Heart right ventricle (tissue), 16 donors: ENCODE measurements at places on chromosomes 11 and 22. TPM values are rescaled to one million over a fixed set of nuclear protein-coding genes. Genes with fewer than 3 reads are reported as not detected.
A peak's percentile ranks its signal among the peaks of the same experiment; 100 is the strongest.

The KRTAP5-7 gene
- not detected for total RNA-seq

The GDPD4 gene
- total RNA-seq, result not detected

DNA sequence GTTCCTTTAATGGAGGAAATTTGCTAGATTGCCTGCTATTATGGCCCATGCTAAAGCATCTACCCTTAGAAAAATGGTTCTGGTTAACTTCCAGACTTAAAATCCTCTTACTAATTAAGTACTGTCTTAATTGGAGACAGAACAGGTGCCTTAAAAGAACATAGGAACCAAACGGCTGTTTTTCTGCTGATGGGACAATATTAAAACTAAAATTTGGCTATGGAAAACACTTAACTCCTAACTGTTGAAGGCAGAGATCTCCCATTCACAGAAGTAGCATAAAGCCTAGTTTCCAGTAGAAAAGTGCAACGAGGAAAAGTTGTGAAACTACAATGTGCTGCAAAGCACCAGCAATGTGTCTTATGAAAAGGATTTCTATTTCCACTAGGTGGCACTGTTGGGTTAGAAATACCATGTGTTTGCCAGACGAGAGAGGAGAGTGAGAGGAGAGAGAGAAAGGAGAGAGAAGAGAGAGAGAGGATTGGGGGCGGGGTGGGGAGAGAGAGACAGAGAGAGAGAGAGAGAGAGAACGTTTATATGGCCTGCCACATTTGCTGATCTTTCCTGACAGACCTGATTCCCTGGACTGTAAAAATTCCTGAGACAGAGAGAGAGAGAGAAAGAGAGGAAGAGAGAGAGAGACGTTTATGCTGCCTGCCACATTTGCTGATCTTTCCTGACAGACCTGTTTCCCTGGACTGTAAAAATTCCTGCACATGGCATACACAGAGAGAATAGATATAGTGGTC, 51.5 kb downstream of the FAM181B start:
- H3K27me3 ChIP-seq, result no peaks in the 10 kb centered on the region
- DNase-seq, result no peak
- H3K4me1 ChIP-seq, result no peaks in the 10 kb centered on the region
- H3K27ac ChIP-seq, result no peak overlapping the region
- H3K4me3 ChIP-seq, result no peak overlapping the region

DNA sequence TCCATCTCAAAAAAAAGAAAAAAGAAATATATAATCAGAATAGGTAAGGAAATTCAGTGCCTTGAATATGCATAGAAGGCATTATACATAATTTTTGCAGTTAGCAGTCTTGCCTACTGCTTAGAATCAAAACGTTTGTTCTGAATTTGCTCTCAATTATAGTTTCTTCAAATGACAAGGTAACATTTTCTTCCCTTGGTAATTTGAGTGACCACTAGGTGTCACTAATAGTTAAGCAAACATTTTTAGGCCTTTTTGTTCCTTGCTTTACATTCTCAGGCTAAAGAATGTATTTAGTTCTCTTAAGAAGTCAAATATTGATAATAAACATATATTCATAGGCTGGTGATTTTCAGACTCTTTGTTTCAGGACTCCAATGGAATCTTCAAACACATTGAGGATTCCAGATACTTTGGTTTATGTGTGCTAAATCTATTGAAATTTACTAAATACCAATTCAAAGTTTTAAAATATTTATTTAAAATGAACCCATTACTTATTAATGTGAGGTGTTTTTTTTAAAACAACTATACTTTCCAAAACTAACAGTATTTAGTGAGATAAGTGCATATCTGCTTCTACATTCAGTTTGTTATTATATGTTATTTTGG, 55.0 kb upstream of the DEPDC7 start:
- peaks cover 7% of the 10 kb centered on the region for H3K36me3 ChIP-seq
- H3K27ac ChIP-seq, result no peak overlapping the region
- no peak overlapping the region for H3K4me3 ChIP-seq

The MYH9 gene
- 181 TPM for total RNA-seq

The RIN1 gene
- total RNA-seq, result 1.7 TPM

GRCh38 chr22:21921729-21922128, 30.9 kb downstream of the PPM1F start:
- no peak overlapping the region for H3K27ac ChIP-seq
- no peaks in the 10 kb centered on the region for H3K27me3 ChIP-seq
- DNase-seq, result no peak
- H3K36me3 ChIP-seq, result peaks cover 23% of the 10 kb centered on the region
- no peak overlapping the region for H3K4me3 ChIP-seq

DNA sequence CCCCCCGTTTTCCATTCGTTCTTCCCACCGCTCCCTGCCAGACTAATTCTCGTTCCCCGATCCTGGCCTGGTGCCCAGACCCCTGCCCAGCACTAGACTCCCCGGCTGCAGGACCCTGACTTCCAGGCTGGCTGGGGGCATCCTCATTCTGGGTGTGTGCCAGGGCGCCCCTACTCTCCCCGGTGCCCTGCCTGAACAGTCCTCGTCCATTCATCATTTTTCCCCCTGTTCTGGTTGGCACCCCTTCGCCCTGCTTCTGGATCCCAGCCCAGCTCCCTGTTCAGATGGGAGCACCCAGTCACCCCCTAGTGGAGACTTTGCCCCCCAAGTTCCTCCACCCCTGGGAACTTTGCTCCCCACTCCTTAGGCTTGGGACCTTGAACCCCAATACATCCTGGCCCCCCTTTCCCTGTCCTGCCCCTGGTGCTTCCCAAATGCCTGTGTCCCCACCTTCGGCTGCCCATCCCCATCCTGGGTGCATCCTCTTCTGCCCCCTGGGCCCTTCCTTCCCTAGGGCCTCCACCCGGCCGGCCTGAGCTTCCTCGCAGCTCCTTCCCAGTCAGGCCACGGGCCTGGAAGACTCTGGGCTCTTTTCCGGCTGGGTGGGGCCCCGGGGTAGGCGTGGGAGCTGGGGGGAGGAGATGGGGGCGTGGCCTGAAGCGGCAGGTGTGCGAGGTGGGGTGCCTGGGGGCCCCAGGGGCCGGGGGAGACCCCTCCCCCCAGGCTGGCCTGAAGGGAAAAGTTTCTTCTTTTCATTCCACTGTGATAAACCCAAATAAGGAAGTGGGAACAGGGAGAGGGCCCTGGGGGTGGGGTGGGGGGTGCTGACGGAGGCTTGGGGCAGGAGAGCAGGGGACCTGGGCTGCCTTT, 908 bp downstream of the PLCB3 start:
- H3K27me3 ChIP-seq, result no peaks in the 10 kb centered on the region
- no peaks in the 10 kb centered on the region for H3K36me3 ChIP-seq
- peak overlapping the region; percentile 88 for H3K4me3 ChIP-seq
- DNase-seq, result peak; percentile 60

The ZNF214 gene
- 1.4 TPM for total RNA-seq

DNA sequence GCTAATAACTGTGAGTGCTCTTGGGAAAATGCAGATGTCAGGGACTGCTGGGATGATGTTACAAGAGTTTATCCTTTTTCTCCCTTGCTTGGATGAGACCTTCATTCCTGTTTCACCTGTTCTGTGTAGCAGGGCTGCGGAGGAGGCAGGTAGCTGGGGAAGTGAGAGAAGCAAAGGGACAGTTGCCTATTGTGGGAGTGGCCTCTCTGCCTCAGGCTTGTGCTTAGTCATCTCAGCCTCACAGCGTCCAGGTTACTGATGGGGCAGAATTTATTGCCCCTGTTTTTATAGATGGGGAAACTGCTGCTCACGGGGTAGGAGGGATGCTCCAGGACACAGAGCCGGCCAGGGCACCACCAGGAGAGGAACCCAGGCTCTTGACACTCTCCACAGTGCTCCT, 1.7 kb downstream of the STX3 start:
- no peaks in the 10 kb centered on the region for H3K27me3 ChIP-seq
- H3K4me1 ChIP-seq, result peaks cover 37% of the 10 kb centered on the region
- peak overlapping the region; percentile 86 for H3K4me3 ChIP-seq
- H3K36me3 ChIP-seq, result no peaks in the 10 kb centered on the region
- DNase-seq, result no peak

DNA sequence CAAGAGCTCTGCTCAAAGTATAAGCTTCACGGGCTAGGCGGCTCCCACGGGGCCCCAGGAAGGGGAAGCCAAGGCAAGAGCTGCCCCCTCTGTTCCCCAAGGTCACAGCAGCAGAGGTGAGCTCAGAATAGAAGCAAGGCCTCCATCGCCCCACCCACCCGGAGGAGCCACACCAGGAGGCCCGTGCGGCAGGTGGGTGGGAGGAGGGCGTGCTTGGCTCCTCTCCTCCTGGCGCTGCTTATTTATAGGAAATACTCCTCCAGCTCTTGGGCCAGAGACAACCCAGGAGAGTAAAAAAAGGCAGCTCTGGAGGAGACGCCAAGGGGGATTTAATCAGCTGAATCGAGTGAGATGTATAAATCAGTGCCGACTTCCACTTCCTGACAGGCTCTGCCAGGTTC, 87.8 kb downstream of the FEZ1 start:
- no peak for DNase-seq
- H3K27ac ChIP-seq, result no peak overlapping the region
- peaks cover 4% of the 10 kb centered on the region for H3K4me1 ChIP-seq
- no peaks in the 10 kb centered on the region for H3K36me3 ChIP-seq

- no peaks in the 10 kb centered on the region for H3K36me3 ChIP-seq
- no peak overlapping the region for H3K27ac ChIP-seq
- no peak for DNase-seq
- H3K4me3 ChIP-seq, result no peak overlapping the region
- H3K4me1 ChIP-seq, result no peaks in the 10 kb centered on the region
- peaks cover 30% of the 10 kb centered on the region for H3K27me3 ChIP-seq
Measured at GRCh38 chr11:134664447-134665187, 252.6 kb upstream of the B3GAT1 start.

The NUP160 gene
- 14.2 TPM for total RNA-seq

The TBX10 gene
- total RNA-seq, result not detected

The PTGDR2 gene
- 3.3 TPM for total RNA-seq

DNA sequence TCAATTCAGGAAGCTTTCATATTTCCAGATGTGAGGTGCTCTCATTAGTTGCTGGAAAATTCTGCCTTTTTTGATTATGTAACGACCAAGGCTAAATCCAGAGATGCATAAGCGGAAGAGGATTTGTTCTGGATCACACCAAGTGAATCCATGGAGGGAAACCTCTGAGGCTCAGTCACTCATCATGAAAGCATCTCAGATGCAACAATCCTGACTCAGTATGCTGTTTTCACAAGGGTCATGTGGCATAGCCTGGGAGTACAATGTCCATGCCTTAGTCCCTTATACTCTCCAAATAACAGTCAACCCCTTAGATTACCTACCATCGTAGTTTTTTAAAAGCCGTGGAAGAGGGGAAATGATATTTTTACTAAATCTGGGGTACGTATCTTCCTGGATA, 445.6 kb downstream of the NTM start:
- DNase-seq, result no peak
- H3K4me3 ChIP-seq, result no peak overlapping the region
- H3K27me3 ChIP-seq, result peaks cover 58% of the 10 kb centered on the region
- no peaks in the 10 kb centered on the region for H3K36me3 ChIP-seq
- no peak overlapping the region for H3K27ac ChIP-seq
- H3K4me1 ChIP-seq, result no peaks in the 10 kb centered on the region

- H3K4me3 ChIP-seq, result no peak overlapping the region
- no peak overlapping the region for H3K27ac ChIP-seq
- no peak for DNase-seq
- peaks cover 6% of the 10 kb centered on the region for H3K4me1 ChIP-seq
- H3K36me3 ChIP-seq, result no peaks in the 10 kb centered on the region
- no peaks in the 10 kb centered on the region for H3K27me3 ChIP-seq
Measured at GRCh38 chr22:42796081-42796480, 61.0 kb downstream of the ARFGAP3 start.

The C22orf23 gene
- total RNA-seq, result 0.61 TPM

GRCh38 chr11:116420770-116421528, 351.8 kb downstream of the BUD13 start:
- no peaks in the 10 kb centered on the region for H3K36me3 ChIP-seq
- H3K27me3 ChIP-seq, result no peaks in the 10 kb centered on the region
- no peak for DNase-seq
- no peak overlapping the region for H3K4me3 ChIP-seq
- H3K4me1 ChIP-seq, result no peaks in the 10 kb centered on the region

GRCh38 chr22:29143941-29144785, 61.5 kb upstream of the EMID1 start:
- H3K4me1 ChIP-seq, result no peaks in the 10 kb centered on the region
- H3K27ac ChIP-seq, result no peak overlapping the region
- no peak overlapping the region for H3K4me3 ChIP-seq
- no peak for DNase-seq
- no peaks in the 10 kb centered on the region for H3K36me3 ChIP-seq

The PRSS23 gene
- 6.9 TPM for total RNA-seq

DNA sequence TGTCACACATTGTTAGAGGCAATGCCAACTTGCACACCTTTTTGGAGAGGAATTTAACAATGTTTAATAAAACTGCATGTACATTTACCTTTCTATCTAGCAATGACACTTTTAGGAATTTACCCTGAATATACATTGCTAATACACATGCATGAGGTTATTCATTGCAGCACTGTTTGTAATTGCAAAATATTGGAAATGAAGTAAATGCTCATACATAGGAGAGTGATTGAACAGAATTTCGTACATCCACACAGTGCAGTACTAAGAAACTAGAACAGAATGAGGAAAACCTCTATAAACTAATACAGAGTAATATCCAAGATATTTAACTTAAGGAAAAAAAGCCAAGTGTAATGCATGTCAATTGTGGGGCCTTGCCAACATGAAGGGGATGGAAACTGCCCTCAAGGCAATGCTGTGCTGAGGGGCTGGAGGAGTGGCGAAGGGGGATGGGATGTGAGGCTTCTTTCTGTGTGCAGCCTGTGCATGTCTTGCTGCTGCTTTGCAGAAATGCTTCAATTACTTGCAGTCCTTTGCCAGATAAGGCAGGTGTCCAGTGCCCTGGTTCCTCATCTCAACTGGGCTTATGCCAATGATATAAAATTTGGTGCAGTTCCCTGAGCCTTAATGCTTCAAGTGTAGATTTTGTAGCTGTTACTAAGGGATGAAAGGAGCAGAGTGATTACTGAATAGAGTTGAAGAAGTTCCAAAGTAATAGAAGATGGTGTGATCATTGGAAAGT, 96.1 kb downstream of the GRIA4 start:
- no peaks in the 10 kb centered on the region for H3K4me1 ChIP-seq
- DNase-seq, result no peak

The KRTAP5-8 gene
- total RNA-seq, result not detected

GRCh38 chr11:36081274-36081945, 137.5 kb downstream of the LDLRAD3 start:
- H3K27ac ChIP-seq, result no peak overlapping the region
- H3K27me3 ChIP-seq, result no peaks in the 10 kb centered on the region
- no peaks in the 10 kb centered on the region for H3K36me3 ChIP-seq

DNA sequence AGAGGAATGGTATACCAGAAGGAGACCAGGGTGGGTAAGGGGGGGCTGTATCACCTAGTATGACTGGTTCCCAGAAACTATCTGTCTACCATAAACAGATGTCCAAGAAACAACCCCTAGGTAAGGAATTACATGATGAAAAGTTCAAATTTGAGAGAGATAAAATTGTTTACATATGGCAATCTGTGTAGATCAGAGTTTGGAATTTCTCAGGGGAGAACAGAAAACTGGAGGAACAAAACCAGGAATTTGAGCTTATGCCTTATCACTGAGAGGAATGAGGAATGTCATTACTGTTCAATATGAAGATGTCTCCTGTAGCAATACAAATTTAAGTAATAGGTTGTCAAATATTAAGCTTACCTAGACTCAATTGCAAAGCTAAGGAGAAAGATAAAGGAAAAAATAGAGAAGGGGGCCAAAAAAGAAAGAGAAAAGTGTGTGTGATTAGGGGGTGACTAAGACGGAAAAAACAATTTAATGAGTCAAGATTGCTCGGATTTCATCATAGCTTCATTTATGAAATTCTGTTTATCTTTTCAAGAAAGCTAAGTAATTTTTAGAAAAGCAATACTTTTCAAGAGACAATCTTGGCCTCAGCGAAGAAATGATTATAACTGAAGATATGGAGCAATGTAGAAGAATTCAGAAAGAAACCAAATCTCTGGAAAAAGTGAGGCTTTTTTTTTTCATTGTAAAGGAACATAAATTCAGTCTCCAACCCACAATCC, 117.8 kb downstream of the APOL5 start:
- H3K36me3 ChIP-seq, result no peaks in the 10 kb centered on the region
- peaks cover 95% of the 10 kb centered on the region for H3K4me1 ChIP-seq
- peak overlapping the region; percentile 28 for H3K4me3 ChIP-seq
- H3K27ac ChIP-seq, result peak overlapping the region; percentile 87
- no peak for DNase-seq
